ENCODE measurements at places on chromosomes 6 and 20.
A peak's percentile ranks its signal among the peaks of the same experiment; 100 is the strongest.

- no peak for DNase-seq
These were observed 20.4 kb upstream of the MEP1A start for GRCh38 chr6:46772762-46773161.

GRCh38 chr20:44475372-44475693 is 341 bp upstream of the TTPAL start:
- no peak for DNase-seq

DNA sequence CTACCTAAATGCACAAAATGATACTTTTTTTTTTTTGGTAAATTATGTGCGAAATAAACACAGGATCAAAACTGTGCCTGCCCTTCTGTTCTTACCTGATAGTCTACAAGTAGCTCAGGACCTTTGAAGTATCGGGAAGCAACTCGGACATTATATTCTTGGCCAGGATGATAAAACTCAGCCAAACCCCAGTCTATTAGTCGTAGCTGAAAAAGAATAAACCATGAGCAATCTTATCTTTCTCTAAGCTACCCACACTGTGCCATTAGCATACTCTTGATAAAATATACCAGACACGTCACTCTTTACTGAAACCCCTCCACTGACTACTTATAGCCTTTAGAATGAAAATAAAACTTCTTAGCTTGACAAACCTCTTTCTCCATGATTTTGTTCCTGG is 29.8 kb upstream of the TBC1D20 start:
- no peak for DNase-seq

GRCh38 chr20:38645351-38645750 is 43.7 kb downstream of the ARHGAP40 start:
- DNase-seq, result no peak

DNA sequence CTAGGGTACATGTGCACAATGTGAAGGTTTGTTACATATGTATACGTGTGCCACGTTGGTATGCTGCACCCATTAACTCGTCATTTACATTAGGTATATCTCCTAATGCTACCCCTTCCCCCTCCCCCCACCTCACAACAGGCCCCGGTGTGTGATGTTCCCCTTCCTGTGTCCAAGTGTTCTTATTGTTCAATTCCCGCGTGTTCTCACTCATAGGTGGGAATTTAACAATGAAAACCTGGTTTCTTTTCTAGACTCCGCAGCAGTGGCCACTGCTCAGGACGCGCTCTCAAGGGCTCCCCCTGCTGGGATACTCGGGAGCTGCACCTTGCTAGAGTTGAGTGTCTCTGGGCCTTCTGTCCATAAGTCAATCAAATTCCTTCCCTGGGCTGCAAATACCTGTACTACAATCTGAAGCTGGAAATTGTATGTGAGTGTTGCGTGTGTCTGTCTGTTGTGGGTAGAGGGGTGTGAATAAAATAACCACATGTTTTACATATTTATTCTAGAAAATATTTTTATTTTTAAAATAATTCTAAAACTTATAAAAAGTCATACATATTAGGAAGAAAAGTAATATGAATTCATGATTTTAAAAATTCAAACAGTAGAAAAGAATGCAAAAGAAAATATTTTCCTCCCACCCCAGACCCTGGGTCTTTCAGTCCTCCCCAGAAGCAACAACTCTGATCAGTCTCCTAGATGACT is 8.2 kb upstream of the CEP250 start:
- peak; percentile 97 for DNase-seq

DNA sequence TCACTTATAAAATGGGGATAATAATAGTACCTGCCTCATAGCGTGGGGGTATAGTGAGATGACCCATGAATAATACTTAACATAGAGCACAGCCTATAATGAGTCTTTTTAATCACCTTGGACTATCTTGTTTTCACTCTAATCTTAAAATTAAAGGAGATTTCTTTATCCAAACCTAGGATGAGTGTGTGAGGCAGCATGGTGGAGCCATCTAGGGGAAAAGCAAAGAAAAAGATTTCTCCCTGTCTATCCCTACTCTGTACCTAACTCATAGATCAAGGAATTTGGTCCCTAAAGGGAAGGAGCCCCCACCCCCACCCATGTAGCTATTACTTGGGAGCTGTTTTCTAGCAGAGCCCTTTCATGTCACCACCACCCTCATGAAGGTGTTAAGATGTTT is 45.2 kb upstream of the PAK5 start:
- no peak for DNase-seq

DNA sequence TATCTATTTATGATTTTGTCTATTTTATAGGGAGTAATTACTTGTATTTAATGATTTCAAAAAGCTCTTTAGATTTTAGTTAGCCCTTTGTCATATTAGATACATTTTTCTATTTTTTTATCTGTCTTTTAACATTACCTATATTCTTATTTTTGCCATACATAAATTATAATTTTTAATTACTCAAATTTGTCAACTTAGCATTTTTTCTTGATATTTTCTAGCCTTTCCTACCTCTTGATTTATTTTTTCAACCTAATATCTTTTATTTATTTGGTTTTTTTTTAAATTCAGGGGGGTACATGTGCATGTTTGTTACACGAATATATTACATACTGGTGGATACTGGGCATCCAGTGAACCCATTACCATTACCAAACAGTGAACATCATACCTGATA is 114.3 kb upstream of the F13A1 start:
- DNase-seq, result no peak

GRCh38 chr6:16153211-16153820 is 24.4 kb downstream of the MYLIP start:
- no peak for DNase-seq

- no peak for DNase-seq
These were observed 260.3 kb upstream of the FAM83B start for GRCh38 chr6:54586251-54586650.

- no peak for DNase-seq
These were observed 17.5 kb downstream of the KIF16B start for GRCh38 chr20:16555754-16556153.

GRCh38 chr6:7976485-7977056 is 66.0 kb upstream of the TXNDC5 start:
- no peak for DNase-seq

GRCh38 chr6:51720327-51720726 is 367.1 kb downstream of the PKHD1 start:
- no peak for DNase-seq

DNA sequence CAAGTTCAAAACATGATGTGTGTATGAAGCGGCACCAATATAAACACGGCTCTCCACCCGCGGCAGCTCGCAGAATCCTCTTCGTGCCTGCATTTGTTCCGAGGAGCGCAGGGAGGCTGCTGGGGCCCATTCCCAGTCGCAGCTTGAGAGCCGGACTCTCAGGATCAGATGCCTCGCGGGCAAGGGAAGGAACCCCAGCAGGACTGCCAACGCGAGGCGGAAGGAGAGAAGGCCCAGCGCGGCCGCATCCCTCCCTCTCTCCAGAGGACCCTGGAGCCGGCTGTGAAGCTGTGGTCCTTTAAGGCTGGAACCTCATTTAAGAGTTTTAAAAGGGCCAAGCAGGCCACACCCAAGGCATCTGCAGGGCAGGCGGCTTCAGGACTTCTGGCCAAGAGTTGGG is 44.2 kb upstream of the ZBP1 start:
- DNase-seq, result no peak

- no peak for DNase-seq
These were observed 274.5 kb upstream of the RNF24 start for GRCh38 chr20:4289875-4290274.

GRCh38 chr6:37366910-37367309 is 13.1 kb downstream of the RNF8 start:
- no peak for DNase-seq

- DNase-seq, result no peak
These were observed 120.3 kb downstream of the LCA5 start for GRCh38 chr6:79416931-79417330.

DNA sequence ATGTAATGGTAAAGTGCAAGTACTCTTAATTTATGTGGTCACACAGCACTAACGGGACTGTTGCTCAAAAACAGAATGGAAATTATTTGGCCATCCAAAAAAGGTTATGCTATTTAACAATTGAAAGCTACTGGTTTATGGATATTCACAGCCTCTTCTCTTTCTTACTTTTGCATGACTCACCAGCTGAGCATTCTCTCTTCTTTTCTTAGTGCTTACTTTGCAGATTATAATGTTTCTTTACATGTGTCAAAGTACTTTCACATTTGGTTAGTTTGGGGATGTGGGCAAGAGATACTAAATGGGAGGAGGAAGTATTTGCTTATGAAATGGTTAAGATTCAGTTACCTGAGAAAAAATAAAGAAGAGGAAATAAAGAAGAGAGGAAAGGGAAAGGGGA is 610.5 kb downstream of the HTR1B start:
- no peak for DNase-seq

DNA sequence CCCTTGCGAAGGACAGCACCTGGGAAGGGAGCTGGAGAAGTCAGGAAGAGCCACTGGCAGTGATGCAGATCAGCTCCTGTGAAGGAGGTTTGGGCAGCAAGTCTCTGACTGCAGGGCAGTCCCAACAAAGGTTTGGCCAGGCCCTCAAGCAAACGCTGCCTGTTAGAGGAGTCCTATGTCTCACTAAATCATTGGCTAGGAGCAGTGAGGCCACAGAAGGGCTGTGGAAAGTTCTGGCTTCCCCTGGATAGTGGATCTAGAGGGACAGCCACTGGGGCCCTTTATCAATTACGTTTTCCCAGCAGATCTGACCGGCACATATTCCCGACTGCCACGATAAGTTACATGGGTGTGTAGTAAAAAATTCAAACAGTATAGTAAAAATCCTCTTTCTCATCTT is 2.5 kb downstream of the TTPAL start:
- no peak for DNase-seq

Measured in activated CD4-positive, CD25-positive, alpha-beta regulatory T cell treated with anti-CD3 and anti-CD28 coated beads, Interleukin-2, amount 50 U/mL, for 72 hours (primary cell).